ENCODE measurements at places on chromosomes 3 and 15.

- ATAC-seq = no peak
Measured at GRCh38 chr15:67892559-67893377, 52.9 kb upstream of the RNU6-1 start.

- ATAC-seq = no peak
Measured at GRCh38 chr3:188353426-188353825, 199.5 kb downstream of the LPP start.

DNA sequence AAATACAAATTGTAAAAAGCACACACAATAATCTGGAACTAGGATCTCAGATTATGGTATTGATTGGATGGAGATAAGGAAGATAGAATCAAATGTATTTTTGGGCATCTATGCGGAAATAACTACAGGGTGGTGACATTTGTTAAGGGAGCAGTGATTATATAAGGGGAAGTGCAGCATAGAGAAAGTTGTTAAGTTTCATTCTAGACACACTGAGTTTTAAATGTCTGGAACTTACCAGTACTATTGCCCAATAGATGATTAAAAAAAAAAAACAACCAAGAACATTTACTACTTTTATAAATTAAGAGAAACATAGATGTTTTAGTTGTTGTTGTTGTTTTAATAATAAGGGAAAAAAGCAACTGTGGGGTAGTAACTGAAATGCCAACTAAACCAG lies 32.1 kb upstream of the C3orf38 start:
- ATAC-seq = no peak

- no peak for ATAC-seq
Measured at GRCh38 chr15:40016224-40016865, 22.6 kb downstream of the SRP14 start.

GRCh38 chr15:20358066-20358778 lies 183.4 kb downstream of the GOLGA6L6 start:
- no peak for ATAC-seq

GRCh38 chr15:70863450-70864218 lies 9.7 kb upstream of the LARP6 start:
- ATAC-seq = no peak

DNA sequence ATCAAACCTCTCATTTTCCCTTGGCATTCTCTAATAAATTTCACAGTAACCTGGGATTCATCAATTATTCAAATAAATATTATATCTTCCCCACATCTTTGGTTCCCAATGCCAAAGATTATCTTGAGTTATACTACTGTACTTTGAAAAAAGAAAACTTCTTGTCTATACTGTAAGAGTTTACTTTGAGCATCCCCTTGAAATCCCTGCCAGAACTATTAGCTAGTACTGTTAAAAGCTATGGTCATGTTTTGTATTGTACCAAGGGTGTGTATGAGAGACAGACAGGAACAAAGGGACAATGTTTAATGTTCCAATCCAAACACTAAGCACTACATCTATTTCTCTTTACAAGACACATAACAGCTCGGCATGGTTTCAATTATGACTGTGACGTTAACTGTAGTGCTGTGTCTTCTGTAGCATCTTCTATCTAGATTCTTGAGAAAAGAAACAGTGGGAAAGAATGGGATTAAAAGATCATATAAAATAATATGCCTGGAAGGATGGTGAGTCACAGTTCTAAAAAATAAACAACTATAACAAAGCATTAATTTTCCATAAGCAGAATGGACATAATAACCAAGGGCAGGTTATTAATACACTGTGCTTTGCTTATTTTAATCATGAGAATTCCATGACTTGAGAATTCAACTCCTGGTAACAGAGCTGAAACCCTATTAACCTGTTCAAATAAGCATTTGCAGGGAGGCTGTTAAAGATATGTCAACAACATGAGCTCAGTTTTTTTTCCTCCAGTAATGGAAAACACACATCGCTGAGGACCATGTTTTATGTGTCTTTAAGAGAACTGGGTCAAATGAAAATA lies 71.1 kb downstream of the ALDH1A2 start:
- ATAC-seq = no peak

DNA sequence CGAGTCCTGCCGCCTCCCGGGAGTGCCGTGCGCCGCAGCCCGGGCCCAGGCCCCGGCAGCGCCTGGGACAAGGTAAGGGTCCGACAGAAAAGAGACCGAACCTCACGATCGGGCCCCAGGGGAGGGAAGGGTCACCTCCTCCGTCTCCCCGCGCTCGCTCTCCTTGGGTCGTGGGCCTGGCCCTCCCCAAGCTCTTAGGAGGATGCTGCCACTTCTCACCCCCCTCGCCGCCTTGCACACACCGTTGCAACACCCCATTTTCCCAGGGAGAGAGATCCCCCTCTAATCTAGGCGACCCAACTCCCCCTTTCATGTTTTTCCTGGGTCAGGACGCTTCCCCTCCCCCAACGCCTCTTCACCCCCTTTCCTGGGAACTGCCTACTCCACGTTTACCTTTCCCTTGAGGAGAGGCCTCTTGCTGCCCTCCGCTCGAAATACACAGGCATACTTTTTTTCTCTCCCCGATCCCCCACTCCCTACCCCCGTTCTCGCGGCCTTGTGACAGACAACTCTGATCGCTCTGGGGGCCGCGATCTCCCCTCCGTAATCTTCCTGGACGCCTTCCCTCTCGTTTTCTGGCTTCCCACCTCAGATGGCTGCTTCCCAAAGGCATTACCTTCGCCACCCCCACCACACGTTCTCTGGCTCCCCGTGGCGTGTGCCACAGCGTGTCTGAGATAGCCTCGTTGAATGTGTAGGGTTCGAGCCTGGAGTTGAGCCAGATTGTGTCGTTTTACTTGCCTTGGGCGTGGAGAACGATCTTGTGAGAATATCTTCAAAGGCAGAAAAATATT lies 688 bp downstream of the SETD5 start:
- ATAC-seq = no peak

- no peak for ATAC-seq
Measured at GRCh38 chr15:98581715-98582114, 66.6 kb upstream of the IGF1R start.

DNA sequence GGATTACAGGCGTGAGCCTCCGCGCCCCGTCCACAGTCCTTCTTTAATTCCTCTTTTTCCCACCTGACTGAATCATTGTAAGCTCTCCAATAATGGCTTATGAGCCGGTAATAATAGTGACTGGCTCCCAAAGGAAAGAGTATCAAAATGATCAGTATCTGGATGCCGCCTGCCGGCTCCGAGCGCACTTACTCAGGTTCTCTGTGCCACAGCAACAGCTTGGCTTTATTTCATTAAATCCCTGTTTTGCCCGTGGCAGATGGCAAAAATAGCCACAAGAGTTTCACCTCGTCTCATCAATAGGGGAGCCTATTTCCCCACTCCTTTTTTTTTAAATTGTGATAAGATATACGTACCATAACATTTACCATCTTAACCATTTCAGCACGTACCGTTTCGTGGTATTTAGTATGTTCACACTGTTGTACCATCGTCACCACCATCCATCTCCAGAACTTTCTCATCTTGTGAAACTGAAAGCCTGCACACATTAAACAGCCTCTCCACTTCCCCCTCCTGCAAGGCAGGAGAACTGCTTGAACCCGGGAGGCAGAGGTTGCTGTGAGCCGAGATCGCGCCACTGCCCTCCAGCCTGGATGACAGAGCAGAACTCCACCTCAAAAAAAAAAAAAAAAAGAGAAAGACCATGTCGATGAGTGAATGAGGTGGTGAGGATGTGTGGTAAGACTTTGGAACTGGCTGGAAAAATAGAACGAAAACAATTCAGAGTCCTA lies 80.7 kb upstream of the DLG1 start:
- peak; percentile 30 for ATAC-seq

- ATAC-seq = no peak
Measured at GRCh38 chr15:78092261-78093041, at the start of gene SH2D7. Gene SH2D7 (plus strand): TSS chr15:78092561. CDS start chr15:78092585, 24 bp downstream.

DNA sequence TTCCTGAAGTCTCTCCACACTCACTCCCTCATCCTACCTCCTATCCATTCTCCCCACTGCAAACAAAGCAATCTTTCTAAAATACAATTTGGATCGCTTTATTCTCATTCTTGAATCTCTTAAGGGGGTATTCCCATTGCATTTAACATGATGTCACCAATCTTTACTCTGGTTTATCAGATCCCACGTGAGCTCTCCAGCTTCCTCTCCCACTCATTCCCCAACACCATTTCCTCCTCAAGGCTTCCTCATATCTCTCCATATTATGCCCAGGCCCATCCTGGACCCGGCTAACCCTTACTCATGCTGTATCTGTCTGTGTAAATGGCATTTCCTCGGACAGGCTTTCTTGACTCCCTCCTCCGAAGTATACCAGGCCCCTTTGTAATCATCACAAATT lies 165.0 kb downstream of the CD47 start:
- no peak for ATAC-seq

GRCh38 chr15:66760097-66760967 lies 58.3 kb downstream of the SMAD6 start:
- no peak for ATAC-seq

GRCh38 chr15:85649372-85649771 lies 145.4 kb downstream of the KLHL25 start:
- ATAC-seq = peak; percentile 78
